HEK293T (cell line): ENCODE measurements at places on chromosomes 6 and 20.

GRCh38 chr6:75633045-75633444, 31.4 kb downstream of the SENP6 start:
- DNase-seq = no peak

GRCh38 chr6:43978473-43979346, 148.5 kb downstream of the MRPL14 start:
- no peak for DNase-seq

DNA sequence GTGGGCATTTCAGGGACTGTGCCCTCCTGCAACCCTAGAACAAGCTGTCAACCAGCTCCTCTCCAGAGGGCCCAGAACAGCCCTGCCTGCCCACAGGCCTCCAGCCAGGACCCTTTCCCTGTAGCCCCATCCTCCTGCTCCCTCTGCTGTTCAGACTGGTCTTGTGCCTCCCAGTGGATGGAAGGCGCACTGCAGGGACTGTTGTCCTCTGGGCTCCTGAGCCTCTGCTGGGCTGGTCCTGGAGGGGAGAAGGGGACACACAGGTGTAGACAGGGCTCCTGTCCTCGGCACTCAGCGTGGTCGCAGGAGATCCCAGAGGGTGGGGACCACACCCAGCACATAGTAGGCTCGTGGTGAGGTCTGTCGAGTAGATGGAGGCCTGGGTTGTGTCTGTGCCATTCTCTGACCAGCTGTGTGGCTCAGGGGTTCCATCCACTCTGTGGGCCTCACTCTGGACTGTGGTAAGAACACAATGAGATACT, 11.5 kb downstream of the ITPR3 start:
- DNase-seq = peak; percentile 78

- DNase-seq = no peak
Measured at GRCh38 chr20:2814587-2815051, at the start of gene C20orf141. Gene C20orf141 (plus strand): TSS chr20:2814987. CDS start chr20:2815185, 198 bp downstream.

GRCh38 chr6:131754088-131754487, 43.3 kb upstream of the CTAGE9 start:
- no peak for DNase-seq

- no peak for DNase-seq
Measured at GRCh38 chr20:12575352-12576095, 433.2 kb upstream of the SPTLC3 start.

GRCh38 chr6:38264605-38265004, 375.1 kb downstream of the BTBD9 start:
- no peak for DNase-seq
